ENCODE measurements at places on chromosomes 6 and 20. TPM values are rescaled to one million over a fixed set of nuclear protein-coding genes. Genes with fewer than 3 reads are reported as not detected.

GRCh38 chr6:15961635-15962448 is 167.0 kb upstream of the MYLIP start:
- no peak for DNase-seq

DNA sequence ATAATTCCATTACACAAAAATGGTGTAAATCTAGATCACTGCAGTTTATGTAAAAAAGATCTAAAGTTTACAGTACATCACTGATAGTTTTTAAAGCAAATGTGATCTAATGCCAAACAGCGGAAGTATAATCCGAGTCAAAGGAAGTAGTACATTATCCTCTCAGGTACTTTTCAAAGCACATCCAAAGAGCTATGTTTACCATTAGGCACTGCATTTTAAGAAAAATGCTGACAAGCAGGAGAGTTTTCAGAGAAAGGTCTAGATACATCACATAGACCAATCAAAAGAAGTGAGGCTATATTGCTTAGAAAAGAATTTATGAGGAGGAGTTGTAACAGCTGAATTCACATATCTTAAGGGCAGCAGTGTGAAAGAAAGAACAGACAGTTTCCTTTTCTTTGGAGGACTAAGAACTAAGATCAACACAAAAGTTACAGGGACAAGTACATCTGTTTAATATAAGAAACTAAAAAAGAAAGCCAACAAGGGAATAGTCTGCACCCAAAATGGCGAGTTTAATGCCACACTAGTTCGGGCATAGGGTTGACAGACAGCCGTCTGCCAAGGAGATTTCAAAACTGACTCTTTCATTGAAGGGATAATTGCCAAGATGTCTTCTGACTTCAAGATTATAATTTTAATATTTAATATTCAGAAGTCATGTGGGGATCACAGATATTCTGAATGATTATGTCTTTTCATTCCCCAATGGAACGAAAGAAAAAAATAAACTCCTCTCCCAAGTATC is 1.4 kb downstream of the ZNF184 start:
- DNase-seq: no peak

GRCh38 chr6:34383656-34384320 is 8.7 kb downstream of the NUDT3 start:
- no peak for DNase-seq

DNA sequence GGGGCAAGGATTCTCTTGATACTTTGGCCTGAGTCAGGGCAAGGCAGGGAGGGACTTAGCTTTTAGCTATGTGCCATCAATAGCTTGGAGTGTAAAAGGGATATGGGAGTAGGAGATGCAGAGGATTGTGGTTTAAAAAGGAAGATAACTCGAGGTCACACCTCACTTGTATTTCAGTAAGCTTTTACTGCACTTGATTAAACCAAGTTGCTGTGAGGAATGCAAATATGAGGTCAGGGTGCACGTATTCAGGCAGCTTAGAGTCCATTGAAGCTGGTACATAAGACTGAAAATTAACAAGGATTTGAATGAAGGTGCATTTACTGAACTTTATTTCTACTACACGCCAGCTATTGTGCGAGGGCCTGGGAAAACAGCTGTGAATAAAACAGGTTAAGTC is 32.1 kb downstream of the DSTN start:
- DNase-seq: no peak

Gene ACSS1
- total RNA-seq: 27.9 TPM

Gene HDGFL1
- total RNA-seq: not detected

Gene CCN2
- total RNA-seq: 194 TPM
